ENCODE measurements at places on chromosomes 13 and 19. TPM values are rescaled to one million over a fixed set of nuclear protein-coding genes. Genes with fewer than 3 reads are reported as not detected.

Gene FARP1
- total RNA-seq, result 34.2 TPM

Gene ACTMAP
- total RNA-seq, result 1.9 TPM

Gene SGCG
- total RNA-seq, result not detected

Gene ZNF415
- total RNA-seq, result 0.29 TPM

Gene ZIC2
- total RNA-seq, result 0.14 TPM

Gene UNC13A
- total RNA-seq, result under 0.01 TPM

Gene PTH2
- not detected for total RNA-seq

Gene PLIN4
- under 0.01 TPM for total RNA-seq

Gene LILRA6
- not detected for total RNA-seq

Gene CARM1
- 51.1 TPM for total RNA-seq

Gene PLIN5
- 0.14 TPM for total RNA-seq

Gene THSD1
- 41.3 TPM for total RNA-seq

Gene FCGBP
- not detected for total RNA-seq

Gene TEX26
- total RNA-seq, result not detected

Gene ISYNA1
- 24.6 TPM for total RNA-seq

Gene SMAD9
- total RNA-seq, result 8.3 TPM

Gene ZSCAN5B
- total RNA-seq, result not detected

Gene CEACAM20
- not detected for total RNA-seq

All from thoracic aorta endothelial cell (primary cell).